ENCODE measurements at places on chromosomes 16 and 17. TPM values are rescaled to one million over a fixed set of nuclear protein-coding genes. Genes with fewer than 3 reads are reported as not detected.

Gene ENDOV
- total RNA-seq: 7.9 TPM

Gene KIF2B
- not detected for total RNA-seq

- H3K4me3 ChIP-seq: no peak overlapping the region
- H3K36me3 ChIP-seq: peaks cover 90% of the 10 kb centered on the region
- no peak for DNase-seq
- no peaks in the 10 kb centered on the region for H3K27me3 ChIP-seq
Observed at GRCh38 chr17:2331303-2331702, 5.0 kb downstream of the TSR1 start.

DNA sequence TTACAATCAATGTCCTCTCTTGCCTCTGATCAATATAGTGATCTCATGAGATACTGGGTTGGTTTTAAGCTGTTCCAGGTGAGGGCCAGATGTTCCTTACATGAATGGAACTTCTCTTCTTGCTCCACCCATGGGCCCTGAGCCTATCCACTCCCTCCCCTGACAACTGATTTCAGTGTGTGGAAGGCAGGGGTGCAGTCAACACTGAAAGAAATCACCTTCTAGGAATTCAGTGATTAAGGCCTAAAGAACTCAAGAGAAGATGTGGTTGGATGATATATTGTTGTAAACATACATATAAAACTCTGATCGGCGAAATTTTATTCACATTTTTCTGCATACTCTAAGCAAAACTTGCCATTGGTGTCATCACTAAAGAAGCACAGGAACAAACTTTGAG lies 6.7 kb upstream of the GOSR2 start:
- DNase-seq: no peak
- no peaks in the 10 kb centered on the region for H3K27me3 ChIP-seq
- no peak overlapping the region for H3K27ac ChIP-seq
- no peaks in the 10 kb centered on the region for H3K4me1 ChIP-seq

DNA sequence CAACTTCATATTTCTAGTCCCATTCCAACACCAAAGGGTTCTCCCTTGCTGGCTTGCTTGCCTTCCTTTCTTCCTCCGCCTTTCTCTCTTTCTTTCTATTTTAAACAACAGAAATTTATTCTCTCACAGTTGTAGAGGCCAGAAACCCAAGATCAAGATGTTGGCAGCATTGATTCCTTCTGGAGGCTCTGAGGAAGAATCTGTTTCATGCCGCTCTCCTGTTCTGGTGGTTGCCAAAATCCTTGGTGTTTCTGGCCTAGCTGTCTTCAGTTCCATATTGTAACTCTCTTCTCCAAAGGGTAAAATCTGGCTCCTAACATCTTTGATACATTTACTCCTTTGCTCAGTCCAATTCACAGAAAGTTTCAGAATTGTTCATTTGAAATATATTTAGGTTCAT lies 3.0 kb upstream of the ANKRD40CL start:
- H3K36me3 ChIP-seq: no peaks in the 10 kb centered on the region
- no peak overlapping the region for H3K4me3 ChIP-seq
- H3K27ac ChIP-seq: no peak overlapping the region
- H3K27me3 ChIP-seq: no peaks in the 10 kb centered on the region
- no peak for DNase-seq
- peaks cover 2% of the 10 kb centered on the region for H3K4me1 ChIP-seq

Gene TPSD1
- total RNA-seq: not detected

Gene MRC2
- 20.6 TPM for total RNA-seq

GRCh38 chr17:66748578-66748977 lies 86.3 kb upstream of the CACNG5 start:
- no peaks in the 10 kb centered on the region for H3K27me3 ChIP-seq
- no peaks in the 10 kb centered on the region for H3K36me3 ChIP-seq
- no peak overlapping the region for H3K27ac ChIP-seq
- DNase-seq: no peak

All from heart left ventricle (tissue), 16 donors.